ENCODE measurements at places on chromosomes 3 and 15.

- DNase-seq: no peak
Observed at GRCh38 chr3:55818485-55818884, 331.4 kb upstream of the WNT5A start.

DNA sequence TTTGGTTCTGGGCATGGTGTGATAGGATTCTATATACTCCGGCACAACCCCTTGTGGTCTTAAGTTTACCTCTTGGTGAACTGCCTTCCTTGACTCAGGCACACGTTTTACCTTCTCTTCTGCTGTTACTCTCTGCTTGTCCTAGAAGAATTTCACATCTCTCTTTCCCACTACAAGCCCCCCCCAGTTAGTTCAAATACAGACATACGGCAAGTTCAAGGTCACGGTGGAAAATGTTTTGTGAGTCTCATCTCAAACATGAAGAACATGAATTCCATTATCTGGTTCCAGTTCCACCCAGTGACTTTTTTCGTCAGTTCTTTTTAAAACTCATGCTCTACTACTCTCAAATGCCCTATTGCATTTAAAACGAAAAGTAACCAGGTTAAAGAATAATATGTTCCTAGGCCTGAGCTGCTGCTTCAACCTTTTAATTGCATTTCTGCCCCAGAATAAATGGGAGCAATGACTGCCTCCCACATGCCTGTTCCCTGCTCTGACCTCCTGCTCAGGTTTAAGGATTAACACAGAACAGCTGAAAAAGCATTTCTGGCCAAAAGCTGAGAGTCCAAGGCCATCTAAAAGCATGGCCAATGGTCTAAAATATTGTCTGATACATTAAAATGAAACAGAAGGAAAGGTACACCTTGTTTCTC is 132.8 kb downstream of the OSBPL10 start:
- no peak for DNase-seq

DNA sequence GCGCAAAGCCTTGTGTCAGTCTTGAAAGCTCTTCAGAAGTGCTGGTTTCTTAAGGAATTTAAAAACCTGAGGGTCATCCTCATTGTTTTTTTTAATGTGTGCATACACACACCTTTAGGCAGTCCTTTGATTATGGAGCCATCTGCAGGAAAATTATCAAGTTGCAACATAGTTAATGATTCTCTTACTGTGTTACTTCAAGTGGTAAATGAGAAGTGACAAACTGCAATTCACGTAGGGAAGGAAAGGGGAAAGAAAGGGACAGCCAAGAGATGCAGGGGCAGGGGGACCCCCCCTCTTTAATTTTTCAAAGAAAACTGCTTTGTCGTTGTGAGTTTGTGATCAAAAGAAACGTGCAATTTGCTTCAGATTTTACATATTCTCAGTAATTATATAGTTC is 162.4 kb upstream of the CGNL1 start:
- peak; percentile 61 for DNase-seq

DNA sequence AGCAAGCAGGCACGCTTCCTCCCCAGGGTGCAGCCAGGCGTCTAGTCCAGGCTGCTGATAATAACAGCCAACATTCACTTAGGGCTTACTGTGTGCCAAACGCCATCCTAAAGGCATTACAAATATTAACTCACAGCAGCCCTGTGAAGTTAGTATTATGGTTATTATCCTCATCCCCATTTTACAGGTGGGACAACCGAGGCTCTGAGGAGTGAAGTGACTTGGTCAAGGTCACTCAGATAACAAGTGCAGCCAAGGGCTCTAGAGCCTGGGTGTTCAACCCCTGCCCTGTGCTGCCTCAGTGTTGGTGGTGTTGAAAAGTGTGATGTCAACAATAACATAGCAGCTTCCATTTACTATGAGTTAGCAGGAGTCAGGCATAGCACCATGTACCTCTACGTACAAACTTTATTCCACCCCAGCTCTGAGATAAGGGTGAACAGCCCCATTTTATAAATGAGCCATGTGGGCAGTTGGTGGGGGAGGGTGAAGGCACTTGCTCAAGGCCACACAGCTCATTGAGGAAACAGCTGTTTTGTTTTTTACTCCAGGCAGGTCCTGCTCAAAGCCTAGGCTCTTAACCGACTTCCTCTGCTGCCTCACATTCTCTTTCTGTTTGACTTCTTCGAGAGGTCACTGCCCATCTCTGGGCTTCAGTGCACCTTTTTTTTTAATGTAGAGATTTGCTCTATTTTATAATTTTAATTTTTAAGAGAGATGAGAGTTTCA is 24.0 kb upstream of the TRH start:
- DNase-seq: no peak

DNA sequence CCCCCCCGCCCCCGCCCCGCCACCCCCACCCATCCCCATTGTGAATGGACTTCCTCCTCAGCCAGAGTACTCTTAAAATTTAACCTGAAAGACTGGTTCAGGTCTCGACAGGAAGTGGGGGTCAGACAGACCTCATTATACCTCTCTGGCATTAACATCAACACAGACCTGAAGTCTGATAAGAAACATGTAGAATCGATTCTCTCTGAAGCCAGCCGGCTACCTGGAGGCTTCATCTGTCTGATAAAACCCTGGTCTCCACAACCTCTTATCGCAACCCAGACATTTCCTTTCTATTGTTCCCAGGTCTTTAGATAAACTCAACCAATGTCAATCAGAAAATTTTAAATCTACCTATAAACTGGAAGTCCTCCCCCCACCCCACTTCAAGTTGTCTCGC is 42.6 kb downstream of the SLCO2A1 start:
- DNase-seq: no peak

DNA sequence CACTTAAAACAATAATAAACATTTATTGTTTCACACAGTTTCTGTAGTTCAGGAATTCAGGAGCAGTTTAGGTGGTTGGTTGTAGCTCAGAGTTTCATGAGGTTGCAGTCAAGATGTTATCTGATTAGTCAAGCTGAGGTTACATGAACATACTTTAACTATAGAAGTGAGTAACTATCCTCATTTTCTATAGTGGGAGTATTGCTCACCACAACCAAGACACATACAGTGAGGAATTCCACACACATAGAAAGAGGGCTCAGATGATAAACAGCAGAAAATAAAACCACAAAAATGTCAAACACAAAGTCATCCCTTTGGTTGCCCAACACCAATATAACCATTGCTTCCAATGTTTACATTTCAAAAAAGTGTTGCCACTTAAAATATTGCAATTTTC is 13.6 kb downstream of the SCN11A start:
- peak; percentile 83 for DNase-seq

DNA sequence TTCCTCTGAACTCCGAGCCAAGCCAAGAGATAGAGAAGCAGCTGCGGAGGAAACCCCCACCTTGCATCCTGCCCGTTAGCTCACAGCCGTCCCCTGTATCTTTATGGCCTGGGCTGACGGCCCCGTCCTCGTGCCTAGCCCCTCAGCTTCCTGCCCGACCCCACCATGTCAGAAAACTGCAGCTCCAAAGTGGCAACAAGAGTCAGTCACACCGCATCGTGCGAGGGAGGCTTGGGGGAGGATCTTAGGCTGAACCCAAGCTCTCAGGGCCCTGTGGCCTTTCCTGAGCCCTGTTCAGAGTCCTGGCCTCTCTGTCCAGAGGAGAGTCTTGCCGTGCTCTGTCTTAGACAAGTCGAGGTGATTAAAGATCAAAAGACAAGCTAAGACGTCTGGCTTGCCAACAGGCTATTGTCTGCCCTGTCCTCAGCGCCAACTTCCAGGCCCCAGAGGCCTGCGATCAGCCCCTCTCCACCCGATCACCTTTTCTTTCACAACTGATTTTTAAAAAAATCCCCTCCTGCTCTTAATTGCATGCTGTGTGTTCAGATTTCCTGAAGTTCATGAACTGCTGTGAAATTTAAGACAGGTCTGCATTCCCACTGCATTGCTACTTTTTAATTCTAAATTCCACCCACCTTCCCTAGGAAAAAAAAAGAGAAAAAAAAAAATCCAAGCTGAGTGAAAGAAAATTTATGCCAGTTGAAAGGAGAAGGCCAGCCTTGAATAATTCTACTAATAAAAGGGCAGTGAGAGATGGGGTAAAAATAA is 89.7 kb upstream of the WNT5A start:
- no peak for DNase-seq

DNA sequence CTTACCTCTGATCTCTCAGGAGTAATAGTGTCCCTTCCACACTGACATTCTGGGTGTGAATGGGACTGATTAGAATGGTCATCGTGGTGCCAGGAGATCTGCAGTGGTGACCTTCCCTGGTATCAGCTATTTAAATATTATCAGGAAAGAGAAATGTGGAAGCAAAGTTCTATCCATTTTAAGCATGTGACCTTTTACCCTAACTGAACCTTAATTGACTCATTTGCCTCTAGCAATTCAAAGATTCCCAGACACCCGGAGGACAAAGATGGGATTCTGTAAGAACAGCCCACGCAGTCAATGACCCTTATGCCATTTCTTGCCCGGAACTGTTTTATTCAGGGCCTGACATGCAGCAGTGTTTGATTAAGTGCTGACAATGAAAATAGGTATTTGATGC is 10.3 kb downstream of the LIPC start:
- DNase-seq: peak; percentile 19

DNA sequence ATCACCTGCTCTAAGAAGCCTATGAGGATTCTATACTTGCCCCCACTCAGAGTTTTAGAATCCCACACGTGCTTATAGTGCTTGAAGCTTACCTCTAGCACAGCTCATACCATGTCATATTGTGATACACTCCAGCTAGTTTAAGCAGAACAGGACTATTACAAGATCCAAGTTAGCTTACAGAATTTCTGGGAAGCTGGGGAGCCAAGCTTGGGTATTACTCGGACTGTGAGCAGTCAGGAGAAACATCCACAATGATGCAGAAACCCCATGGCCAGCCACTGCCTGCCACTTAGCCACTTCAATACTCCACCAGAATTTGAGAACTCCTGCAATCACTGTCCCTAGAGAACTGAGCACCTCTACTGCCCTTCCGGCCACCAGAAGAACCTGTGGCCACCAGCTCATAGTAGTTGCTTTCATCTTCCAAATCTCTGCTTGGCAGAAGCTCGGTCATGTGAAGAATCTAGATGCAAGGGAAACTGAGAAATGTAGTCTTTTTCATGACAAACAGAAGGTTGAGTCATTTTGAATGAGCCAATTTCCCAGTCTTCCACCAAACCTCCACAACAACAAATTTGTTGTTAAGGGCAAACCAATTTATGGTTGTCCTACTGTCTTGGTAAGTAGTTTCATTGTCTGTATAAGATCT is 27.7 kb upstream of the SSR3 start:
- no peak for DNase-seq

- DNase-seq: peak; percentile 46
Observed at GRCh38 chr15:85316244-85316934, 64.0 kb upstream of the AKAP13 start.

DNA sequence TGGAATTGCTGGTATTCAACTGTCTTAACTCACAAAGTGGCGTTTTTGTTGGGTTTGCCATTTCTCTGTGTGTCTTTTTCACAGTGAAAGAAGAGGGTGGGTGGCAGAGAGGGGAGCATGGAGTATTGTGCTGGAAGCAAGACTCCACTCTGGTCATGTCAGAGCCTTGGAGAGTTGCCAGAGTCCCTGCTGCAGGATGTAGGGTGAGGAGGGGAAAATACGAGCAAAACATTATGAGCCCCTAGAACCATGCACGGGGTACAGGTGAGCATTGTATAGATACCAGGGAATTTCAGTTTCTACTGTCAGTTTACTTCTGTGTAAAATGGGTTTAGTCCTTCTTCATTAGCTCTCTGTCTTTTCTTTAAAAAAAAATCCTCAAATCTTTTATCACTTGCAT is 249.9 kb downstream of the CACNA2D3 start:
- DNase-seq: no peak

- peak; percentile 17 for DNase-seq
Observed at GRCh38 chr3:174442302-174442682, 416.8 kb upstream of the NAALADL2 start.

DNA sequence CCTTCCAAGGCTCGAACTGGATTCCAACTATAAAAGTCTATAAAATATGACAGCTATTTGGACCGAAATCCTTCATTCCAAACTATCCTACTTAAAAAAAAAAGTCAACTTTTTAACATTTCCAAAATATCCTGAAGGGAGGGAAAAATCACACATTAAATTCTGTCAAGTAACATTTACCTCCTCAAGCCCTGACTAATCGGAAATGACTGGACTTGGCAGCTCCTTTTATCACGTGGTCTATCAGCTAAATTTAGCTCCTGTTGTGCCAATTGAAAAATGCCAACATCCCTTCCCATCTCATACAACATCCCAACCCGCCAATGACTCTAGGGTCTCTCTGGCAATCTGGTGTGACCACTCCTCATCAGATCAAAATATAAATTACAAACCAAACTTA is 297.9 kb downstream of the FHIT start:
- DNase-seq: peak; percentile 48

GRCh38 chr3:33791477-33792166 is 6.8 kb upstream of the PDCD6IP start:
- DNase-seq: peak; percentile 86

GRCh38 chr3:34132069-34132692 is 333.8 kb downstream of the PDCD6IP start:
- DNase-seq: no peak

DNA sequence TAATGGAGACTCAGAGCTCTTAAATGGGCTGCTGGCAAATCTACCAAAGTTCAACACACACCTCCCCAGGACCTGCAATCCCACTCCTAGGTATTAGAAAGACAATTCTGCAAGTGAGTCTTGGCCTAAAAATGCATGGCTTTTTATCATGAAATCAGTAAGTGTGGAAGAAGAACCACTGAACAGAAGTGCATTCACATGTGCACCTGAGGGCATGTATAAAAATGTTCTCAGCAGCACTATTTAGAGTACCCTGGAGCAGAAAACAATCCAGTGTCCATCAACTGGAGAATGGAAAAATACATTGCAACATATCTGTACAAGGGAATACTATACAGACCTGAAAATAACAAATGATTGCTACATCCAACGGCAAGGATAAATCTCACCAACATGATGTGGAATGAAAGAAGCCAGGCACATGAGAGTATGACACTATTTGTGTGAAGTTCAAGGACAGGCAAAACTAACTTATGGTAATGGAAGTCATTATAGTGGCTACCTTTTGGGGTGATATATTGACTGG is 8.1 kb upstream of the SLC6A1 start:
- DNase-seq: no peak

GRCh38 chr3:72728958-72729467 is 119.2 kb downstream of the SHQ1 start:
- no peak for DNase-seq

- DNase-seq: no peak
Observed at GRCh38 chr15:68621535-68621934, 42.7 kb downstream of the CORO2B start.

DNA sequence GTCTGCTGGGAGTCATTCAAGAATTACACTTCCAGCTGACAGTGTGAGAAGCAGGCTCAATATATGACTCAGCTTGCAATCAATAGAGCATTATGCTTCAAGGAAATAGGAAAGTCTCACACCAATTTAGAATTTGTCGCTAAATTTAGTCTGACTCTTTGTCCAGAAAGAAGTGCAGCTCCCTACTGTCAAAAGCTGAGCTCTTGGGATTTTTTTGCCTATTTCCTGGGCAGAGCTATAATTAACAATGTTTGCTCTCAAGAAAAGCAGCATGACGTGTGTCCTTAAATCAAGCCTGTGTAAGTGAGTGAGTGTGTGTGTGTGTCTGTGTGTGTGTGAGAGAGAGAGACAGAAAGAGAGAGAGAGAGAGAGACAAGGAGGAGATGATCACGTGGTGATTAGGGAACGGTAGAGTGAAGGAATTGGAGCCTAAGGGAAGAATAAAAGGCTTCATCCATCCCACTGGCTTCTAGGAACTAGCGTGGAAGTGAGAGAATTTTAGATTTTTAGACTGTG is 16.4 kb upstream of the SLC35G2 start:
- peak; percentile 29 for DNase-seq

All from HCEC 1CT (cell line).